Inflammatory macrophage treated with lipopolysaccharide for 4 hours (primary cell): ENCODE measurements at places on chromosomes 5 and 9.

GRCh38 chr5:148823871-148824270 is 2.5 kb upstream of the ADRB2 start:
- DNase-seq: peak; percentile 77

DNA sequence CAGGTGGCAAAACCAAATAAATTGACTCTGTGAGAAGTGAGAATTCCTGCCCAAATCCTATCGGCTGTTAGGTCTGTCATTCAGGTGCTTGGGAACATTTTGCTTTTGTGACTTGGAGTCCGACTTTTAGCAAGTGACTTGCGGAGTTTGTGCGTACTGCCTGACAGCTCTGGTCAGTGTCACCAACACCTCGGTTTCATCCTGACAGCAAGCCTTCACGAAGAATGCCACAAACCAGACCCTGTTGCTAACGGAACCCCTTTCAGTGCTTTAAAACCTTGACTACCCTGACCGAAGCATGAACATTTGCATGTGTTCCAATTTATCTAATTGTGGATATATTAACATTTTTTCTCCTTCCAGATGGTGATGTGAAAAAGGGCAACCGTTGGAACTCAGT is 26.5 kb downstream of the LIX1 start:
- DNase-seq: no peak

DNA sequence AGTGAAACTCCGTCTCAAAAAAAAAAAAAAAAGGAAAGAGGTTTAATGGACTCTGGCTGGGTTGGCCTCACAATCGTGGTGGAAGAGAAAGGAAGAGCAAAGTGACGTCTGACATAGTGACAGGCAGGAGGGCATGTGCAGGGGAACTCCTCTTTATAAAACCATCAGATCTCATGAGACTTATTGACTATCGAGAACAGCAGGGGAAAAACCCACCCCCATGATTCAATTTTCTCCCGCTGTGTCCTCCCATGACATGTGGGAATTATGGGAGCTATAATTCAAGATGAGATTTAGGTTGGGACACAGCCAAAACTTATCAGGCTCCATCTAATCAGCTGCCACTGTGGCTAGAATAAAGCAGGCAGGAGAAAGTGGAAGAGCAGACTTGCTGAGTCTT is 610.4 kb upstream of the NUDT12 start:
- no peak for DNase-seq

- no peak for DNase-seq
Observed at GRCh38 chr5:102539562-102539961, 40.8 kb upstream of the SLCO6A1 start.
